ENCODE measurements at places on chromosomes 1 and 21.

- DNase-seq = no peak
These were observed 29.8 kb downstream of the SLC30A1 start for GRCh38 chr1:211549092-211549711.

- no peak for DNase-seq
These were observed 229.7 kb upstream of the TMEM51 start for GRCh38 chr1:14923727-14924452.

- no peak for DNase-seq
These were observed 197.6 kb downstream of the CACNA1E start for GRCh38 chr1:181680871-181681270.

DNA sequence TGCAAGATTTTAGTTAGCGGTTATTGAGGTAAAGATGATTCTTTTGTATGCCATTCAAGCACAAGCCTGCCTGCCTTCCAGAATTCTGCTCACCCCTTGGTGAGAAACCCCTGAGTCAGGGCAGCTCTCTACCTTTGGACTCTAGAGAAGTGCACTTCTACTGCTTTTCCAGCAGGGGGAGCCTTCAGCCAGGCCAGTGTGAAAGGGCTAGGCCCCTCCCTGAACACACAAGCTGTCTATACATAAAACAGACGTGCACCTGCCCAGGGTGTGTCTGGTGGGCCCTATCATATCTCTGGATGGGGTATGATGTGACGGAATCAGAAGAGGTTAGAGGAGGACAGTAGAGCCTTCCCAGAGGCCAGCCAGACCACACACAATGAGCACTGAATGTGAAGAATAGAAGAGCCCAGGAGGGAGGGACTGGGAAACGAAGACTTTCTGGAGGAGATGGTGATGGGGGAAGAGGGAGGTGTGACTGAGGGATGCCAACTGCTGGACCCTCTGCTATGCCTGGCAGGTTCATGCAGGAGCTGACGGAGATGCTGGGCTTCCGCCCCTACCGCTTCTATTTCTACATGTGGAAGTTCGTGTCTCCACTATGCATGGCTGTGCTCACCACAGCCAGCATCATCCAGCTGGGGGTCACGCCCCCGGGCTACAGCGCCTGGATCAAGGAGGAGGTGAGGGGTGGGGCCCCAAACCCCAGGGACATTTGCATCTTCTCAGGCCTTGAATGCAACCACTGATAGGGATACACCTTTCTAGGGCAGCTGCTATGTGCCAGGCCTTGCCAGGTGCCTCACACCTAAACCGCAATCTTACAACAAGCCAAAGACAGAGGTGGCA, 13.0 kb upstream of the KCNC4 start:
- no peak for DNase-seq

GRCh38 chr1:160465123-160465522, 57.9 kb downstream of the SLAMF6 start:
- no peak for DNase-seq

All from cortex of kidney (tissue), 1 donor.